ENCODE measurements at places on chromosomes 2 and 18. TPM values are rescaled to one million over a fixed set of nuclear protein-coding genes. Genes with fewer than 3 reads are reported as not detected.

DNA sequence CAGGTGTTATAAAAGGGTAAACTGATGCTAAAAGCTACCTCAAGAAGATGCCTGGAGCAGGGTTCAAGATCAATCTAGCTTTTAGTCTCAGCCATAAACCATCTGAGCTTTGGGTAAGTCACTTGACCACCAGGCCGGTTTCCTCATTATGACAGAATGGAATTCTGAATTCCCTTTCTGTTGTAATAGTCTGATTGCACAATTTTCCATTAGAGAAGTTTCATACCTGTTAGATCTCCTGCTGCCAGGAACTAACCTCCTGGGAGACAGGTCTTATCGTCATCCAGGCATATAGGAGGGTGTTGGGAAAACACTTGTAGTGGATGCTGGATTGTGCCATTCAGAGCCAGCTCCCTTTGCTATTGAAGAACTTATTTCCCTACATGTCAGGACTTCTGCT is 272.5 kb downstream of the TDRD15 start:
- no peaks in the 10 kb centered on the region for H3K4me1 ChIP-seq
- no peaks in the 10 kb centered on the region for H3K36me3 ChIP-seq
- no peaks in the 10 kb centered on the region for H3K27me3 ChIP-seq
- no peak for DNase-seq
- H3K27ac ChIP-seq: no peak overlapping the region

DNA sequence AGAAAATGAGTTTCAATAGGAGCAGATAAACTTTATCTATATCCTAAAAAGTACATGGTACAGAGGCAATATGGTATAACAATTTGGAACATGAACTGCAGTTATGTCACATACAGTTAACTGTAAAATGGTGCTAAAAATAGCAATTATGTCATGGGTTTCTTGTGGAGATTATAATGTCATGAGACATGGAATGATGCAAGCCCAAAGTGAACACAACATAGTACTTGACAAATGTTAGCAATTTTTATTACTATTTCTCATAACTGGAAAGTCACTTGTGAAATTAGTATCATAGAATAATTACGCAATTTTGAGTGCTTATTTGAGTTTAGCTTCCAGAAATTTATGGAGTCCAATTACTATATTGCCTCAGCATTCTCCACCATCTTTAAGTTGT is 1263.4 kb downstream of the DSC3 start:
- H3K36me3 ChIP-seq: no peaks in the 10 kb centered on the region
- no peaks in the 10 kb centered on the region for H3K4me1 ChIP-seq
- peaks cover 2% of the 10 kb centered on the region for H3K27me3 ChIP-seq
- H3K4me3 ChIP-seq: no peak overlapping the region
- DNase-seq: no peak
- no peak overlapping the region for H3K27ac ChIP-seq

DNA sequence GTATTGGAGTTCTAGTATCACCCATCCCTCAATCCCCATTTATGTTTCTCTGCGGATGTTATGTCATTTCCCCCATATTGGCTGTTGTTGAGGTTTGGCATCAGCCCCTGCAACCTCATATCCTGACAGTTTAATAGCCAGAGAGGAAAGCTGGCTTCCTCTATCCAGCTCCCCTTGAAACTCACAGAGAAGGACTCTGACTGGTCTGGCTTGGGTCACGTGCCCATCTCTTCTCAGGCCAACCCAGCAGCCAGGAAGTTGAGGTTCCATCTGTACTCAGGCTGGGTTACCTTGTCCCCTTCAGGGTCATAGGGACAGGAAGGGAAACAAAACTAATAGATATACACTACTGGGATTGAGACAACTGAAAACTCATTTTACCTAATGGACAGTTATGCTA is 148.0 kb upstream of the SLC14A2 start:
- no peaks in the 10 kb centered on the region for H3K36me3 ChIP-seq
- no peaks in the 10 kb centered on the region for H3K27me3 ChIP-seq
- DNase-seq: no peak
- no peak overlapping the region for H3K4me3 ChIP-seq
- no peaks in the 10 kb centered on the region for H3K4me1 ChIP-seq

DNA sequence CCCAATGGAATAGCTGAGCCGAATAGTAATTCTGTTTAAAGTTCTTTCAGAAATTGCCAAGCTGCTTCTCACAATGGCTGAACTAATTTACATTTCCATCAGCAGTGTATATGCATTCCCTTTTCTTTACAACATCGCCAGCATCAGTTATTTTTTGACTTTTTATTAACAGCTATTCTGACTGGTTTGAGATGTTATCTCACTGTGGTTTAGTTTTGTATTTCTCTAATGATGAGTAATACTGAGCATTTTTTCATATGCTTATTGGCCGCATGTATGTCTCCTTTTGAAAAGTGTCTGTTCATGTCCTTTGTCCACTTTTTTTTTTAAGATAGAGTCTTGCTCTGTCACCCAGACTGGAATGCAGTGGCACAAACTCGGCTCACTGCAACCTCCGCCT is 100.7 kb downstream of the C2orf74 start:
- H3K4me3 ChIP-seq: no peak overlapping the region
- no peaks in the 10 kb centered on the region for H3K36me3 ChIP-seq
- no peak overlapping the region for H3K27ac ChIP-seq
- DNase-seq: no peak
- no peaks in the 10 kb centered on the region for H3K27me3 ChIP-seq
- H3K4me1 ChIP-seq: no peaks in the 10 kb centered on the region

- DNase-seq: no peak
- H3K4me3 ChIP-seq: no peak overlapping the region
- no peak overlapping the region for H3K27ac ChIP-seq
- H3K36me3 ChIP-seq: no peaks in the 10 kb centered on the region
- H3K4me1 ChIP-seq: no peaks in the 10 kb centered on the region
Observed at GRCh38 chr2:1676091-1676912, 68.0 kb downstream of the PXDN start.

GRCh38 chr2:189762229-189762550 is 402 bp downstream of the OSGEPL1 start:
- H3K4me3 ChIP-seq: peak overlapping the region; percentile 70
- peak overlapping the region; percentile 69 for H3K27ac ChIP-seq
- no peaks in the 10 kb centered on the region for H3K27me3 ChIP-seq
- H3K4me1 ChIP-seq: no peaks in the 10 kb centered on the region
- no peak for DNase-seq

OR6B2 gene
- not detected for total RNA-seq

PROC gene
- 0.51 TPM for total RNA-seq

TDRD15 gene
- total RNA-seq: not detected

ANKRD36C gene
- total RNA-seq: 46.2 TPM
